ENCODE measurements at places on chromosomes 3 and 15.

DNA sequence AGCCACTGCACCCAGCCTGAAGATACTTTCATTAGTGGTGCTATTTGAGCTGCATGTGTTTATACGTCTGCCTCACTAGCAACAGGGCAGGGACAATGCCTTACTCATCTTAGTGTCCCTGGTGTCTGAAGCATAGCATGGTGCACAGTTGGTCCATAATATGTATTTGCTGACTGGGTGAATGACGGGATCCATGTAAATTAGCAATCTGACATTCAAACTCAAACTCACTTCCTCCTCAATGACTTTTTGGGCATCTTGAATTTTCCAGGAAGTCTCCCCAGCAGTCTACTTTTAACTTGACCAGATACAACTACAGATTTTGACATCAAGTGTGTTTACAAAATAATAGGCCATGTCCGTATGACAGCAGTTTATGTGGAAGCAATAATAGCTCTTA, 3.0 kb upstream of the LDHAL6B start:
- no peak for DNase-seq

GRCh38 chr3:40337136-40338108, 27.9 kb downstream of the EIF1B start:
- no peak for DNase-seq

- no peak for DNase-seq
Observed at GRCh38 chr3:188760408-188760807, 411.4 kb upstream of the TPRG1 start.

DNA sequence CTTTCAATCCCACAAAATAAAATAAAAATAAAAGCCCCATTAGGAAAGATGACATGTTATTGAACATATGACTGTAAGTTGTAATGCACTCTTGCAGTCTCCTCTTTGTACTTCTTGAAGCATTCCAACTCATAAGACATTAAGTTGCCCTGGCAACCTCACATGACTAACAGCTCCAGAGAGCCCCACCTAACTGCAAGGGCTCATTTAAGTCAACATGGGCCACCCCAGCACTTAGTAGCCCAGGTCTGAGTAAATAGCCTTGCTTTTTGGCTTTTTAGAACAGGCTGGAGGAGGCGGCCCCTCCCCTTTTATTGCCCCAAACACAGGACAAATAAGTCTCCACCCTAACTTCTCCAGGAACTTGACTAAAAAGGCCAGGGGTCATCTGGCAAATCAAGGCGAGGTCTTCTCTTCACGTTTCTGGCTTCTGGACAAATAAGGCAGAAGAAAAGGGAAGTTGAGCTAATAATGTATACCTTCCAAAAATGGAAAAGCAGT, 135.1 kb downstream of the TMCO5A start:
- peak; percentile 86 for DNase-seq

- no peak for DNase-seq
Observed at GRCh38 chr3:114877378-114878113, 269.5 kb downstream of the ZBTB20 start.

GRCh38 chr3:122989856-122990575, 37.5 kb downstream of the SEMA5B start:
- DNase-seq: no peak

Data from kidney tubule cell (primary cell).